ENCODE measurements at places on chromosomes 11 and 22.

- DNase-seq: no peak
Observed at GRCh38 chr11:118610773-118611432, 3.5 kb downstream of the PHLDB1 start.

DNA sequence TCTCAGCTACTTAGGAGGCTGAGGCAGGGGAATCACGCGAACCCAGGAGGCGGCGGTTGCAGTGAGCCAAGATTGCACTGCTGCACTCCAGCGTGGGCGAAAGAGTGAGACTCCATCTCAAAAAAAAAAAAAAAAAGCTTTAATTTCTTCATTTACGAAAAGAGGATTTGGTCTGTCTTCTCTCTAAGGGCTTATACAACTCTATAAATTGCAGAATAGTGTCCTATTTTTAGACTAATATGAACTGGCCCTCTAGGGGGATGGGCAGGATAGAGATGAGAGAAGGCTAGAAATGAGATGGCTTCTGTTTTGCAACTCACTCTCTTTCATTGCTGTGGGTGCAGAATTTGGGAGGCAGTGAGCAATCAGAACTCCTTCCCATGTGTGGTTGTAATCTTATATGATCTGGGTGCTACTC is 11.3 kb downstream of the MAML2 start:
- DNase-seq: no peak

- DNase-seq: no peak
Observed at GRCh38 chr11:1826552-1827094, 8.2 kb upstream of the SYT8 start.

DNA sequence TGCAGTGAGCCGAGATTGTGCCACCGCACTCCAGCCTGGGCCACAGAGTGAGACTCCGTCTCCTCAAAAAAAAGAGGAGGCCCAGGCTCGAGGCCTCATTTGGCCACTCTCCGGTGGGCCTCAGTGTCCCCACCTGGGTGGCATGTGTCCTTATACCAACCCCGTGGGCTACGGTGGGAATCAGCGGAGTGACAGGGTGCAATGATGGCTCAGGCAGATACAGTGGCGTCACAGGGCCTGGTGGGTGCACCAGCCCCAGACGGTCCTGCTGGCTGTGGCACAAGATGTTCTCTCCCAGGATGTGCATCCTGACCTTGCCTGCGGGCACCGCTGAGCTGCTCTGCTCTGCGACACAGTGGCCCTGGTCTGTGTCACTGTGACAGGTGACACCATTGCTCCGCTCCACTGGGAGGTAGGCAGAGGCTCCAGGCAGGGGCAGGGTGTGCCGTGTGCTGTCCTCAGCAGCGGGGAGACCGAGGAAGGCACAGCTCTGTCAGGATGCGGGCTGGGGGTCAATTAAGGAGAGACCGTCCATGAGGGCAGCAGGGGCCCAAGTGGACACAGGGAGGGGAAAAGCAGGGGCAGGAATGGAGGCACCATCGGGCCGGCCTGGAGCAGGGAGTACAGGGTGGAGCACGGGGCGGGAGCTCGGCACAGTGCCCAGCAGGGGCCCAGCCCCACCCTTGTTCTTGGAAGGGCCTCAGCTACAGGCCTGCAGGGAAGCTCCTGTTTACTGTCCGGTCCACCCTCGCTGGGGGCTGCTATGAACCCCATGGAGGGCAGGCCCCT is 21.7 kb upstream of the TH start:
- no peak for DNase-seq

DNA sequence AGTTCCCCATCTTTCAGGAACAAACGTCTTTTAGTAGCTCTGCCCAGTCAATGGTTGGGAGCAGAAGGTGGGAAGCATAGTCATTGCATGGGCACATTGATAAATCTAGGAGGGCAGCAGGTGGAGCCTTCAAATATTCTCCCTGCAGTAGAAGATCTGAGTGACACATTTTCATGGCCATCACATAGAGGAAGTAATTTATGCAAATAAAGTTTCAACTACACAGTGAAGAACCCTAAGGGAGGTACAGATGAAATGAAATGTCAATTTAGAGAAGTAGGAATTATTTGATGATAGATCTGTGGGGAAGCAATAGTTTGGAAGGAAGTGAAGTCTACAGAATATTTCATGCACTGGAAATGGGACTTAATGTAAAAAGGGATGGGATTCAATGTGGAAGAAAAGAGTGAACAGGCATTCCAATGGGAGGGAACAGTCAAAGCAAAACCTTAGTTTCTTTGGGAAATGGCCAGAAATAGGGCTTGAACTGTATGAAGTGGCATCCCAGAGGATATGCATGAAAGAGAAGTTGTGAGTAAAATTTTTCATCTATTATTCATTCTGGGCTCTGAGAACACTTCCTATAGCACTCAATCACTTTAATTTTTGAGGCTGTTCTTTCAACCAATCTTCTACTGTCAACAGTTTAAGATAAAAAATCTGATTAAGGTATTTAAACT is 256.2 kb upstream of the LUZP2 start:
- no peak for DNase-seq

- DNase-seq: no peak
Observed at GRCh38 chr11:69708736-69709401, 5.0 kb upstream of the FGF19 start.
